ENCODE measurements at places on chromosomes 4 and X.

DNA sequence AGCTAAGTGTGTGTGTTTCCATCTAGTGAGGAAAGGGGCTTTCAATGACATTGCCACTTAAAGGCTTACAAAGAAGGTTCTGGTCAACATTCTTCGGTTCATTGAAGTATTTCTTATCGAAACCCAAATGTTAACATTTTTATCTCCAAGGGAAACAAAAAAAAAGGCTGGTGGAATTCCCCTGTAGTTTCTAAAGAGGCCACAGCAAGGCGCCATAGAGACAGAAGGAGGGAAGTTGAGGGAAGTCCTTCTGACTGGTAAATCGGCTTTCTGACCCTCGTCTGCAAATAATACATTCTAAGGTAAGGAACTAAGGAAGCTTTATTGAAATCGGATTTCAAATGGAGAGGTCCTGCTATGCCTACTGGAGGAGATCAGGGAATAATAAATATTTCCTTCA lies 1.7 kb upstream of the ZFP42 start:
- DNase-seq: no peak

DNA sequence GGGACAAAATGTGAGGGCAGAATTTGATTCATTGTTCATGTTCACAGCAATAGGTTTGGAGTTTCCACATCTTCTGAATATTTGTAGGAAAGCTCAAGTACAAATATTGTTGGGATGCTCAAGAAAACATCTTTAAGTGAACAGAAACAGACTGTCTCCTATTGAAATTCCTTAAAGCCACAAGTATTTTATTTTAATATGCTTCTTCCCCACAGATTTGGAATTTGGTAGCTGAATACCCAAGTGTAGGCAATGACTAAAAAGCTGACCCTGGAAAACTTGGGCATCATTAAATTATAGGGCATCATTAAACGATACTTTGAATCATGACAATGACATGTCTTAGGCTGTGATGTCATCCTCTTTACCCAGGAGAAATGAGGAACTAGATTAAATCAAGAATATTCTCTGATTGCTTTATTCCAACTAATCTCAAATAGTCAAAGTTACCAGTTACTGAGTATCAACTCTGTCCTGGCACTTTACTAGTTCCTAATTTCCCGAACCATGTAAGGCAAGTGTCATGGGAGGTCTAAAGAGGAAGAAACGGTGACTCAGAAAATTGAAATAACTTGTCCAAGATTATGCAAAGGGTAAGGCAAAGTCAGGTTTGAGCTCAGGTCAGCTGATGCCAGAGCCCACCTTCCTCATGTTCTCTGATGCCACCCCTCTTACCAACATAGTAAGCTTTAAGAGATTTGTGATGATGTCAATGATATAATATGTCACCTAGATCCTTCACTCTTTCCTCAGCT lies 223.1 kb upstream of the LEF1 start:
- DNase-seq: no peak

DNA sequence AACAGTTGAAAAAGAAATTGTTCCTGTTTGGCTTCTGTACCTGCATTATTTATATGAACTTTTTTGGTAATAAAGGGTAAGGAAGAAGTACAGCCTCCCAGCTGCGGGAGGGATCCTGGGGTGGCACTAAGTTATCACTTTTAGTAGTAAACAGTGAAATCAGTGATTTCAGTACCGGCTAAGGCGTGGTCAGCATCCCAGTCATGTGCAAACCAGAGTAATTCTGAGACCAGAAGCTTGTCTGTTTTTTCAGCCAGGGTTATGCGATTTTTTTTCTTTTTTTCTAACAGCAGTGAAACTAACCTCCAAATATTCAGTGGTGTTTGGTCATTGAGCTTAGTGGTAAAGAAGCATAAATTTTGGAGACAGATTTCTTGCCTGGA lies 3.3 kb downstream of the EGF start:
- DNase-seq: no peak

DNA sequence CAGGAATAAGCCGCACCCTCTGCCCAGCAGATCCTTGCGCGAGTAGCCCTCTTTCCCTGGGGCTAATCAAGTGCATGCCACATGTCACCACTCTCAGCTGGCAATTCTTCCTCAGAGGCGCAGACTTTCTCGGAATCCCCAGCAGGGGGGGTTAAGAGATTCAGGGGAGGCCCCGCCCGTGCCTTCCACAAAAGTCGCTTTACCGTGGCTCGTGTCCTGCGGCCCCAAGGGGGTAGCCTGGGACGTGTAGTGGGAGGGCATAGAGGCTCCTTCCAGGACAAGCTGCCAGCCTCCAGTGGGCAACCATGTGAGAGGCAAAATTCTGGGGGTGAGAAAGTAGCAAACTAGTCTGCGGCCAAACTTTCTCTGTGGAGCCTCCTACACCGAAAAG lies 652 bp downstream of the SRPX start:
- DNase-seq: no peak

GRCh38 chr4:110518889-110519490 lies 43.0 kb downstream of the ENPEP start:
- peak; percentile 9 for DNase-seq

- no peak for DNase-seq
These were observed 2.7 kb downstream of the PLS3 start for GRCh38 chrX:115563633-115564162.

- no peak for DNase-seq
These were observed 1175.6 kb downstream of the TECRL start for GRCh38 chr4:63233671-63234070.

GRCh38 chr4:32180086-32180485 lies 1459.9 kb downstream of the PCDH7 start:
- peak; percentile 76 for DNase-seq

DNA sequence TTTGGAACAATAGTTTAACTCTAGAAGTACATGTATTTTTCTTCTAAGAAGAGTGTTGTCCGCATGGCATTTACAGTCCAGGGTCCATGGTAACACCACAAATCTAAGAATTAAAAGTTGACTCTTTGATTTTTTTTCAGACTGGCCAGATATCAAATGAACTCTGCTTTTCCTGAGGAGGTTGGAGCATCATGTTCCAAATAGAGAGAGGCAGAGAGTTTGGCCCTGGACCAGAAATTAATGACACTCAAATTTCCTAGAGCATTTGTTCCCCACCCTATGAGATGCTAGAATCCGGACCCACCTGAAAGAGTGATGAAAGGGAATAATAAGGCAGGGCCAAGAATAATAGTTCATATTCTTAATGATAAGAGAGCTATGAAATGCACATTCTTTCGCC lies 47.0 kb upstream of the NAP1L5 start:
- no peak for DNase-seq

GRCh38 chr4:134544303-134544770 lies 342.7 kb upstream of the PABPC4L start:
- DNase-seq: peak; percentile 20

DNA sequence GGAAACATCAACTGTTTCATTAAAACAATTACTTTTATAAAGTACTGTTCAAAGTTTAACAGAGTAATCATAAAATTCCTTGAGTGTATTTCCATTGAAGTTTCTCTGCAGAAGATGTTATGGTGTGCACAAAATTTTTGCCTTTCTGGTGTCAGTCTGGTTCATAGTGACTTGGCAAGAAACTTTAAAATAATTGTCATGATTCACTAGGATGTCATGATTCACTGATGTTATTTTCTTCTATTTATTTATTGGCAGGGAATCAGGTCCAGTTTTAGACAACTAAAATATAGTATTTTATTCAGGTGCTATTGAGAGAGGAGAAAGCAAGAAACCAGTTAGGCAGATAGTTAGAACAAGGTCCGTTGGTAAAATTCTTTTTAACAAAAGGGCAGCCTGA lies 3.8 kb downstream of the UGT2A1 start:
- DNase-seq: no peak

DNA sequence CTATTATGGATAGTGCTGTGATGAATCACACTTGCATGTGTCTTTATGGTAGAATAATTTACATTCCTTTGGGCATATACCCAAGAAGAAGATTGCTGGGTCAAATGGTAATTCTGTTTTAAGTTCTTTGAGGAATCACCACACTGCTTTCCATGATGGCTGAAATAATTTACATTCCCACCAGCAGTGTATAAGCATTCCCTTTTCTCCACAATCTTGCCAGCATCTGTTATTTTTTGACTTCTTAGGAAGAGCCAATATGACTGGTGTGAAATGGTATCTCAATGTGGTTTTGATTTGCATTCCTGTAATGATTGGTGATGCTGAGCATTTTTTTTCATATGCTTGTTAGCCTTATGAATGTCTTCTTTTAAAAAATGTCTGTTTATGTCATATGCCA lies 1120.2 kb downstream of the ARAP2 start:
- DNase-seq: no peak

GRCh38 chr4:105422207-105422920 lies 51.5 kb downstream of the PPA2 start:
- DNase-seq: no peak

- DNase-seq: no peak
These were observed 21.1 kb downstream of the ART3 start for GRCh38 chr4:76095568-76095967.

DNA sequence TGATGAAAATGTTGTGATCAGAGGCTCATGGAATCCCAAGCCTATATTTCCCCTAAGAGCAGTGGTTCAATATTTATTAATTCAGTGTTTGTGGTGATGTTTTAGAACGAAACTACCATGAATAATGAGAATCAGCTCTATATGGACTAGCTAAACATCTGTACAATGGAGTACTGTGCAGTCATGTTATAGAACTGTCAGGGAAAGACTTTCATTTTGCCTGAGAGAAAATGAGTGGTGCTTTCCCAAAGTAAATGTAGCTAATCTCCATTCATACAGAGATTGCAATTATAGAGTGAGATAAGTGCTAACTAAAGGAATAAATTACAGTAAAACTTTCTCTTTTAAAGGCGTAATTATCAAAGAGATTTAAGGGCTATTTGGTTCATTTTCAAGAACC lies 147.1 kb downstream of the FRAS1 start:
- DNase-seq: no peak

DNA sequence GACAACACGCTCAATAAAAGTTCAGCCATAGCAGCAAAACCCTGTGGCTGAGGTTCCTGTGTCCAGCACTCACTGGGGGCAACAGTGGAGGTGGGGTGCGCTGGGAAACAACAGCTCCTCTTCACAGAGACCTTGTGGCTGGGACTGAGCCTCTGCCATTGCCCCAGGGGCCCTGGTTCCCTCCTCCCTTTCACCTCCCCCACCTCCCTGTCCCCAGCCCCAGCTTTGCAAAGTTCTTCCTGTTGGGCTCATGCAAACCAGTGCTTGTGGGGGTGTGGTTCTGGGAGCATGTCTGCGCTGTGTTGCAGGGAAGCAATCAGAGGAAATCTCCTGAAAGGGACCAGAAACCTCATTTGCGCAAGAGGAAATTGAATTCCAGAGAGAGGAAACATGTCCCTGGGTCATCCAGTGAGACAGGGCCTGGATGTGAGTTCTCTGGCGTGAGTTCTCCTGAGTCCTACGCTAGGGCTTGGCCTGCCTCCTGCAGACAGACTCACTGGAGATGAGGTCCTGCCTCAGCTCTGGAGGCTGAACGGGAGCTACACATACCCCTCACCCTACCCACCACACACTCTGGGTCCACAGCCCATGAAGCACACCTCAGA lies 7.4 kb downstream of the FATE1 start:
- DNase-seq: no peak

DNA sequence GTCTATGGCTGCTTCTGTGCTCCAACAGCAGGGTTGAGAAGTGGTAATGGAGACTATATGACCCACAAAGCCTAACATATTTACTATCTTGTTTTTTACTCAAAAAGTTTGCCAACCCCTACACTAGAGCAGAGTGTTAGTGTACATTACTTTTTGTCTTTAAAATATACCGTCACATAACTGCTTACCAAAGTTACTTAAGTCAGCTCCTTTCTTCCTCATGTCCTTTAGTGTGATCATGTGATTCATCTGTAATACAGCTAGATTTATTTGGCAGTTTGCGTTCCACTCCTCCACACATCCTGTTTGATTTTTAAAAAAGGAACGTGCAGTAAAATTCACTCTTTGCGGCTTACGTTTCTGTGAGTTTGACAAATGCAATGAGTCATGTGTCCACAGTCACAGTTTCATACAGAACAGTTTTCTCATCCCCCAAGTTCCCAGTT lies 162.4 kb upstream of the GPRIN3 start:
- no peak for DNase-seq

DNA sequence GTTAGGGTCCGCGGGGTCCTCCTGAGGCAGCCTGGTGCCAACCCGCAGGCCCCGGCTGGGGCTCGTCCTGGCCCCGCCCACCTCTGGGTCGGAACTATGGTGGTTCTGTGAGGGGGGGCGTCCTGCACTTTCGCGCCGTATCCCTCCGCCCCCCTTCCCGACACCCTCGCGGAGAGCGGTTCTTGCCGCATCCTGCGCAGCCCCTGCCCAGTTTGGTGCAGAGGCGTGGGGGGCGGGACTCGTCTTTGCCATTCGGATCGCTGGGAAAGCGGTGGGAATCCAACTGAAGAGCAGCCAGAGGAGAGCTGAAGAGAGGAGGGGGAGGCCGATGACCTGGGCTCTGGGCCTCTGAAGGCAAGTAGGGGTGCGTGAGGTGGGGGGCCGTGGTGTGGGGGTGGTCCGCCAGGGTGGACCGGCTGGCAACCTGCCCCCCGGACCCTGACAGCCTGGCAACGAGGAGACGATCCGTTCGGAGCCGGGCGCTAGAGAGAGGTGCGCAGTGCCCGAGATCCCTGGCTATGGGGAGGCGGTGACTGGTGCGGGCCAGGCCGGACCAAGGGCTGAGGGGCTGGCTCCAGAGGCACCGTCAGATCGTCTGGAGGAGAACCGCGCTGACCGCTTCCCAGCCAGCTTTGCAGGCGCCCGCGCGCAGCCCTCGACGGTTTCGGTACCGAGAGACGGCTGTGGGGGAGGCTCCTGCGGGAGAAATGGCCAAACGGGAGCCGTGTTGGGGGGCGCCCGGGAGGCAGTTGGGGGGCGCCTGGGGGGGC lies at the start of gene GPRASP1:
Gene GPRASP1 (plus strand): TSS at position 242 of the 770 bp plus-strand sequence. CDS start 2,431 bp downstream, outside the sequence.
- DNase-seq: no peak

GRCh38 chr4:100054071-100054470 lies 104.0 kb upstream of the H2AZ1 start:
- DNase-seq: no peak

DNA sequence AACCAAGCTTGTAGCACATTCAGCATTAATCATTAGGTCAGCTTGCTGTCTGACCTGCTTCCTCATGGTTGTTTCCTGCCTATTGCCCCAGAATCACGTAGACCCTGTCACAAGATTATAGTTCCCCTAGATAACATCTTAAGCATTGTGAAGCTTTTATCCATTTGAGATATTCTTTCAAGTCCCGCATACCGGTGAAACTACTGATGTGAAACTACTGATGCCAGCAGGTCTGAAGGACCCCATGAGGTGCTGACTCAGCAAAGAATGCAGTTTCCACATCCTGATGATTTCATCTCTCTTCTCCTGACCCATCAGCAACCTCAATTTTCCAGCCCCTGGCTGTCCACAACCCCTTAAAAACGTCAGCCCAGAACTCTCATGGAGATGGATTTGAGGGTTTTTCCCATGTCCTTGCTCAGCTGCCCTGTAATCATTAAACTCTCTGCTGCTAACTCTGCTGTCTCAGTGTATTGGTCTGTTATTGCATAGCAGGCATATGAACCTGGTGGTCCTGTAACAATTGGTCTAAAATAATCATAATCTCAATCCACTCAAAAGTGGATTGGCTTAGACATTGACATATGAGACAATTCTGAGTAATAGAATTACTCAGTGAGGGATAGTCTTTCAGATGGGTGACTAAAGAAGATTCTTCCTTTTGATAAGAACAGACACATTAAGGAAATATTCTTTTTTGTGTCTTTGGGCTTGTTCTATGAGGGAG lies 26.3 kb upstream of the UBA6 start:
- no peak for DNase-seq

GRCh38 chrX:10112510-10112909 lies 44.3 kb upstream of the CLCN4 start:
- no peak for DNase-seq

All from NCI-H446 (cell line).